ENCODE measurements at places on chromosomes 5 and 9. TPM values are rescaled to one million over a fixed set of nuclear protein-coding genes. Genes with fewer than 3 reads are reported as not detected.

The CCDC69 gene
- 142 TPM for total RNA-seq

The PRKAA1 gene
- total RNA-seq = 152 TPM

The SPATA9 gene
- total RNA-seq = not detected

The NR2F1 gene
- total RNA-seq = 0.42 TPM

The FBLL1 gene
- total RNA-seq = not detected

The BHMT gene
- total RNA-seq = not detected

The NKD2 gene
- not detected for total RNA-seq

The SLC34A3 gene
- not detected for total RNA-seq

The LSM11 gene
- total RNA-seq = 1.0 TPM

The GRIA1 gene
- total RNA-seq = not detected

The PCDHB1 gene
- under 0.01 TPM for total RNA-seq

The RNF180 gene
- not detected for total RNA-seq

The HMMR gene
- total RNA-seq = 0.84 TPM

The CCNO gene
- not detected for total RNA-seq

The PHF24 gene
- not detected for total RNA-seq

The HNRNPH1 gene
- 1,084 TPM for total RNA-seq

The KCNIP1 gene
- total RNA-seq = not detected

The AIF1L gene
- 0.10 TPM for total RNA-seq

The EQTN gene
- not detected for total RNA-seq

The PLEKHG4B gene
- total RNA-seq = under 0.01 TPM

The SNCAIP gene
- total RNA-seq = not detected

The NPDC1 gene
- total RNA-seq = 2.5 TPM

The PHYHD1 gene
- 0.73 TPM for total RNA-seq

The CARD9 gene
- total RNA-seq = 8.5 TPM

The PCDHGA8 gene
- total RNA-seq = 0.10 TPM

The IL3 gene
- total RNA-seq = not detected

The FCN2 gene
- not detected for total RNA-seq

The LPCAT1 gene
- 27.1 TPM for total RNA-seq

The PCDHA10 gene
- total RNA-seq = not detected

The CCL28 gene
- 8.8 TPM for total RNA-seq

Data from mononuclear cell (primary cell).